Ovary (tissue), 10 donors: ENCODE measurements at places on chromosomes 2 and 18. TPM values are rescaled to one million over a fixed set of nuclear protein-coding genes. Genes with fewer than 3 reads are reported as not detected.

Gene MAP2
- 5.4 TPM for polyA plus RNA-seq

Gene TM4SF20
- polyA plus RNA-seq = not detected

Gene MOGAT1
- not detected for polyA plus RNA-seq

Gene AKAIN1
- not detected for polyA plus RNA-seq

Gene SLC9A4
- polyA plus RNA-seq = not detected

Gene NLRC4
- 1.8 TPM for polyA plus RNA-seq

Gene DSC2
- 0.77 TPM for polyA plus RNA-seq

Gene RNF152
- 2.6 TPM for polyA plus RNA-seq

Gene CNDP1
- polyA plus RNA-seq = not detected

Gene ZNF521
- polyA plus RNA-seq = 26.1 TPM

Gene FABP1
- not detected for polyA plus RNA-seq

Gene REG1A
- polyA plus RNA-seq = not detected

Gene IL1A
- 0.07 TPM for polyA plus RNA-seq

Gene PREPL
- polyA plus RNA-seq = 19.5 TPM

Gene IHH
- polyA plus RNA-seq = 0.12 TPM

Gene SF3B1
- 245 TPM for polyA plus RNA-seq

Gene FRZB
- polyA plus RNA-seq = 22.8 TPM

Gene MOCOS
- 7.7 TPM for polyA plus RNA-seq

Gene ACOXL
- not detected for polyA plus RNA-seq
